ENCODE measurements at places on chromosomes 1 and 21. TPM values are rescaled to one million over a fixed set of nuclear protein-coding genes. Genes with fewer than 3 reads are reported as not detected.
A peak's percentile ranks its signal among the peaks of the same experiment; 100 is the strongest.

CELA3B gene
- not detected for total RNA-seq

ASAP3 gene
- total RNA-seq, result 2.3 TPM

C1orf141 gene
- not detected for total RNA-seq

IL24 gene
- total RNA-seq, result not detected

ODR4 gene
- 26.4 TPM for total RNA-seq

LHX4 gene
- total RNA-seq, result not detected

DNA sequence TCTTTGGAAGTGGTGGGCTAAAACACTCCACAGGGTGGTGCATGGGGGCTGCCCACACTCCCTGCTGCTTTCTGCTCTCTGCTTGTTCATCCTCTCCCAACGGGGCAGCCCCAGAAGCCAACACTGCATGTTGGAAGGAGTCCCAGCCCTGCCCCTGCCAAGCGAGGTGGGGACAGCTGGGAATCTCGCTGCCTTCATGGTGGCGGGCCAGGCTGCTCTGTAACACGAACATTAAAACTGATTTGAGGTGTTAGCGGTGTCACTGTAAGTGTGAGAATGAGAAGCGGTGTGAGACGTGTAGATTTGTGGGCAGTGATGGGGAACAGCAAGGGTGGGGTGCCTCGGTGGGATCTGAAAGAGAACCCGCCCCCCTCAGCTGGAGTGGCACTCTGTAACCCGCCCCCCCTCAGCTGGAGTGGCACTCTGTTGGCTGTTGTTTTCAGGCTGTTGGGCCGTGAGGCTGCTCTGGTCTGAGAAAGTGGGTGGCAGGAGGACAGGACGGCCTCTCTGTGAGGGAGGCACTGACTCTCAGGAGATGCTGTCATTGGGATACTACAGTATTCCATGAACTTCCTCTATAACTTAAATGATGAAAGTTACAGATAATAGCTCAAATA lies 80.9 kb downstream of the PCBP3 start:
- H3K4me1 ChIP-seq, result no peaks in the 10 kb centered on the region
- H3K27me3 ChIP-seq, result no peaks in the 10 kb centered on the region
- no peaks in the 10 kb centered on the region for H3K36me3 ChIP-seq
- H3K4me3 ChIP-seq, result no peak overlapping the region
- DNase-seq, result no peak

NBPF14 gene
- total RNA-seq, result 30.6 TPM

DNA sequence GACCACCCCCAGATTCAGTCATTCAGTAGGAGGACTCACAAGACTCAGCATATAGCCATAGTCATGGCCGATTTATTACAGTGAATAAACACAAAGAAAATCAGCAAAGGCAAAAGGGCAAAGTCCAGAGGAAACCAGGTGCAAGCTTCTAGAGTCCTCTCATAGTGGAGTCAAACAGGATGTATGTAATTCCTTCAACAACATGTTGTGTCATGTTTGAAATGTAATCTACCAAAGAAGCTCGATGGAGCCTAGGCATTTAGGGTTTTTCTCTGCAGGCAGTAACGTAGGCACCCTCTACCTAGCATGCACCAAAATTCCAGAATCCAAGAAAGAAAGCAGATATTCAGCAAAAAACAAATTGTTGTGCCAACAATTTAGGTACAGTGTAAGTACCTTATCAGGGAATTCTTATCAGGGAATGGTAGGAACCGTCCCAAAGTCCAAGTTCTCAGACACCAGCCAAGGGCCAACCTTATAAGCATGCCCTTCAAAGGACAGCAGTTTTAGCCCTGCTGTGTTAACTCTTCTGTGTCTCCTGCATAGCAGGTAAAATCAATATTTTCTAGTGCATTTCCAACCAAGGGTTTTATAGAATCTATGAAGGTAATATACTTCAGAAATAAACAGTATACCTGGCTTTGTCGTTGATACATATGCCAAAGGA lies 16.1 kb upstream of the SLAMF6 start:
- peaks cover 33% of the 10 kb centered on the region for H3K4me1 ChIP-seq
- peak overlapping the region; percentile 67 for H3K4me3 ChIP-seq
- no peak for DNase-seq
- no peaks in the 10 kb centered on the region for H3K27me3 ChIP-seq

GRCh38 chr1:165857046-165857801 lies 29.8 kb downstream of the UCK2 start:
- no peaks in the 10 kb centered on the region for H3K4me1 ChIP-seq
- DNase-seq, result no peak
- no peaks in the 10 kb centered on the region for H3K36me3 ChIP-seq
- no peak overlapping the region for H3K27ac ChIP-seq
- no peaks in the 10 kb centered on the region for H3K27me3 ChIP-seq
- H3K4me3 ChIP-seq, result no peak overlapping the region

OR2AK2 gene
- not detected for total RNA-seq

DNA sequence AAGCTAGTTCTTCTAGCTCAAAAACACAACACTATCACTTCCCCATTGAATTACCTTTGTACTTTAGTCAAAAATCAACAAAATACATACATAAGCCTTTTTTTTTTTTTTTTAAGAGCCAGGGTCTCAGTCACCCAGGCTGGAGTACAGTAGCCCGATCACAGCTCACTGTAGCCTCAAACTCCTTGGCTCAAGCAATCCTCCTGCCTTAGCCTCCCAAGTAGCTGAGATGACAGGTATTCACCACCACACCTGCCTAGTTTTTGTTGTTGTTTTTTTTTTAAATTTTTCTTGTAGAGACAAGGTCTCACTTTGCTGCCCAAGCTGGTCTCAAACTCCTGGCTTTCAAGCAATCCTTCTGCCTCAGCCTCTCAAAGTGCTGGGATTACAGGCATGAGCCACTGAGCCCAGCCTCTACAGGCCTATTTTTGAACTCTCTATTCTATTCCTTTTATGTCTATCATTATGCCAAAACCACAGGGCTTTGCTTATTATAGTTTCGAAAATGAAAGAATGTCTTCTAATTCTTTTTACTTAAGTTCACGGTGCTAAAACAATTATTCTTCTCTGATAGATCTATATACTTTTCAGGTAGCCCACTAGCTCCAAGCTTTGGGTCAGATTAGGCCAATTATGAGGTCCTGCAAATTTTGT lies 29.6 kb downstream of the GPBP1L1 start:
- H3K4me3 ChIP-seq, result no peak overlapping the region
- no peaks in the 10 kb centered on the region for H3K27me3 ChIP-seq
- H3K27ac ChIP-seq, result peak overlapping the region; percentile 7
- no peak for DNase-seq
- peaks cover 91% of the 10 kb centered on the region for H3K36me3 ChIP-seq
- H3K4me1 ChIP-seq, result no peaks in the 10 kb centered on the region

DNA sequence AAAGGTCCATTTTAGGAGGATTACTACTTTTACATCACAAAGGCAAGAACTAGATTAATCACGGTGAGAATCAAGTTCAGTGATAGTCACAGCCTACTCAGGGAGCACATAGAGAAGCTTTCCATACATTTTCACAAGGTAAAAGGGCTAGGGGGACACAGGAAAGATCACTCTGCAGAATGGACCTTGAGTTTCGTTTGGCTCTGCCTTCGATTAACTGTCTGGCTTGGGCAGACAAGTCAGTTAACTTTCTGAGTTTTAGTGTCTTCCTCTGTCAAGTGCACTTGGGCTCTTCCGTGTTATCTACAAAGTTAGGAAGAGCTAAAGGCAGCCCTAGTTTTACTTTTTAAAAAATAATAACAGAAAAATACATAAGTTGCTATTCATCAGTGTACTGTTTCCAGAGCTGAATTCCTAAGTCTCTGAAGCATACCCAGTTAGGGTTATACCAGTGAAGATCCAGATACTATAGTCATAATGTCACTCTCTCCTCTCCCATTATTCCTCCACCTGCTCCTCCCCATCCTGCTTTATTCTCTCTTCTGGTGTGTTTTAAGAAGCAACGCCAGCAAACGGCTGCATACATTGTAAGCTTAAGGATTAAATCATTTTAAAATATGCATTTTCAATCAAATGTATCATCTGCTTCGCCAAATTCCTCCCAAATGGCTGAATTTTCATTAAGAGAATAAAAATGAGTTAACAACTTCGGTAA lies 1.7 kb downstream of the CEP170 start:
- no peaks in the 10 kb centered on the region for H3K36me3 ChIP-seq
- H3K4me3 ChIP-seq, result peak overlapping the region; percentile 74
- peak overlapping the region; percentile 99 for H3K27ac ChIP-seq
- DNase-seq, result no peak
- H3K27me3 ChIP-seq, result no peaks in the 10 kb centered on the region

DNA sequence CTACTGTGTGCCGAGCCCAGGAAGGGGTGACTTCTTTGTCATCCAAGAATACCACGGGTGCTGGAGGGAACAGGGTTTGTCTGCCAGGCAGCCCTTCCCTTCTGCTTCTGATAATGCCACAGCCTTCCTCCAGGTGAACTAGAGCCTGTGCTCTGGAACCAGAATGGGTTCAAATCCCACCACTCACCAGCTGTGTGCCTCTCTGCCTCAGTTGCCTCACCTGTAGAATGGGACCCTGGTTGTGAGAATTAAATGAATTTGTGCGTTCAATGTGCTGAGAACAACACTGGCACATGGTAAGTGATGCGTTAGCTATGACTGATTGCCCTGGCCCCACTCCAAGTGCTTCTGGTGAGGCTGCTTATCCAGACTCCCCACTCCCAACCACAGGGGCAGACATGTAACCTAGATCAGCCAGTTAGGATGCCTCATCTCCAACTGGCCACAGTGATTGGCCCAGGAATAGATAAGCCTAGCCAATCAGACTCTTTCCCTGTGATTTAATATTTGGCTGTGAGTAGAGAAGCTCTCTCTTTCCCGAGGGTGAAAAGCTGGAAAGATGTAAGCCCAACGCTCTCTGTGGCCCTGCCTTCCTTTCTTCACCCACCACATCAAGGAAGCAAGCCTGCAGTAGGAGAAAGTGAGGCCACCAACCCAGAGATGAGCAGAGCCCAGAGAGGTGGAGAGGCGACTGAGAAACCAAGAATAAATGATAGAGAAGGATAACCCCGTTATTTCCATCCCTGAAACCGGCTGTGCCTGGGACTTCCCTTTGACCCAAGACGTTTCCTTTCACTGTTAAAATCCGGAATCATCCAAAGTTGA lies 20.8 kb upstream of the LAPTM5 start:
- no peaks in the 10 kb centered on the region for H3K27me3 ChIP-seq
- H3K27ac ChIP-seq, result no peak overlapping the region
- H3K4me3 ChIP-seq, result no peak overlapping the region
- no peak for DNase-seq
- H3K4me1 ChIP-seq, result peaks cover 13% of the 10 kb centered on the region

DNA sequence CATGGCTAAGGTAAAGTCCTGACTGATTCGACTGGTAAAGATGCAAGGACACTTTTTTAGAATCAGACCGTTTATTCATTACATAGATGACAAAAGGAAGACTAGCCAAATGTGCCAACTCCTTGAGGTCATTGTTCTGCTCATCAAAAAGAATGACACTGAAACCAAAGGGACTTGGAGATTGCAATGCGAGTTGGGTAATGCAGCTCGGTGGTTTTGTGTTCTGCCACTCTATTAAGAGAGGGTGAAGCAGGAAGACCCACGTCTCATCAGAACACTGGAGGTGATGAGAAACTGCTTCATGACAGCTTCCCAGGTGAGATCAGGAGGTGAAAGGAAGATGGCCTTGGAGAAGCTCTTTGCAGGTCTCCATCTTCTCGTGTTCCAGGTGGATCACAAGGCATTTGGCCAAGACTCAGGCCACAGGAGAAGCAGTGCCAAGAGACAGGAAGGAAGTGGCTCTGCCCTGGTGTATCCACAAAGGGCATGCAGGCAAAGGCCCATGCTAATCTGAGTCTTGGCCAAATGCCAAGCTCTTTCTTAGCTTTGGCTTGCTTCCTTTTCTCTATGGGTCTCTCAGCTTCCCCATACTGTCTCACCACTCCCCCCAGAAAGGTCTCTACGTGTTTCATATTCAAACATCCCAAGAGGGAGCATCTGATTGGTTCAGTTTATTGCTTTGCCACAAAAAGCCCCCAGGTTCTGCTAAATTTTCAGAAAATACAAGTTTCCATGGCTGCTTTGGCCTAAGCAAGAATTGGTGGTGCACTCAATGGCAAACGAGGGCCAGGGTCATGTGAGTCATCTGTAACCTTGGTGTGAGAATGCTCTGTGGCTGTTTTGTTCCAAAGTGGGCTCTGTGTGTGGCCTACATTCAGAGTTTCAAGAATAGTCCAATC lies 5.7 kb upstream of the CCT8 start:
- H3K27me3 ChIP-seq, result no peaks in the 10 kb centered on the region
- DNase-seq, result peak; percentile 46
- peak overlapping the region; percentile 78 for H3K27ac ChIP-seq
- H3K36me3 ChIP-seq, result no peaks in the 10 kb centered on the region

KCNJ15 gene
- 0.10 TPM for total RNA-seq

GRCh38 chr1:151036356-151036755 lies at the start of gene BNIPL:
Gene BNIPL, plus strand, starts transcription at chr1:151036586. Its CDS starts 140 bp downstream, at chr1:151036726.
- no peak within 1 kb of the TSS for H3K4me3 ChIP-seq
- no peaks in the 10 kb centered on the region for H3K27me3 ChIP-seq
- H3K36me3 ChIP-seq, result peaks cover 22% of the 10 kb centered on the region
- H3K4me1 ChIP-seq, result no peaks in the 10 kb centered on the region
- DNase-seq, result no peak

DNA sequence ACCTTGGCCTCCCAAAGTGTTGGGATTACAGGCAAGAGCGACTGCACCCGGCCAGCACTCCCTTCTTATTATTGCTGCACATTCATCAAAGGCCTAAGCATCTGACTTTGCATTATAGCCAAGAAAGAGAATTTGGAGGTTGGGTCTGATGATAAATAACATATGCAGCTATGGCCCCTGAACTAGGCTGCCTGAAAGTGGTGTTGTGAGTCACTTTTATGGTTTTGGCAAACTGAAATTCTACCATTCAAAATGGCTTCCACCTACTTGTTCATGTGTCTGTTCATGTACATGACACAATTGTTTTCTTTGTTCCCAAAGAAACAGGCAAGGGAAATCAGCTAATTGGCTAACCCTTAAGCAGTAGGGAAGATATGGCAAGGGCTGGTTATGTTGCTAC lies 25.0 kb upstream of the UAP1 start:
- no peak overlapping the region for H3K4me3 ChIP-seq
- no peaks in the 10 kb centered on the region for H3K27me3 ChIP-seq
- no peak overlapping the region for H3K27ac ChIP-seq
- no peaks in the 10 kb centered on the region for H3K4me1 ChIP-seq
- H3K36me3 ChIP-seq, result no peaks in the 10 kb centered on the region

UTS2 gene
- total RNA-seq, result 8.0 TPM

- H3K4me1 ChIP-seq, result no peaks in the 10 kb centered on the region
- H3K27ac ChIP-seq, result no peak overlapping the region
- H3K27me3 ChIP-seq, result peaks cover 2% of the 10 kb centered on the region
- H3K4me3 ChIP-seq, result no peak overlapping the region
Observed at GRCh38 chr1:119790451-119791198, 20.6 kb downstream of the REG4 start.
